CD4-positive, alpha-beta T cell treated with Interleukin-15 for 4 hours (primary cell): ENCODE measurements at places on chromosomes 7 and 10.

- DNase-seq = no peak
These were observed 13.1 kb upstream of the PDK4 start for GRCh38 chr7:95609277-95609971.

DNA sequence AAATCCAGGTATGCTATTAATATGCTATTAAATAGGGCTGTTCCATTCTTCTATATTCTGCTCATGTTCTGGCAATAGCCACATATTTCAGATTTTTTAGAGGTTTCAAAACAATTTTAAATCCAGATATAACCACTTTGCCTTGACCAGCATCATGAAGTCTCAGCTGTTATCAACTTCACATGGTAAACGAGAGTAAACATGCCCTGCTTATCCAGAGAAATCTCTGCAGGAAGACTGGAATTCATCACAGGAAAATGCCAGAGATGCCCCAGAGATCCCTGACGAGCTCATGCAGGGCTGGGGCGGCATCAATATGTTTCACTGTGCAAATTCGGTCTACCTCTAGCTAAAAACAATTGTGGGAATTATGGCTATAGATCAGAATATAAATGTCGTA is 126.5 kb downstream of the FANK1 start:
- DNase-seq = no peak

DNA sequence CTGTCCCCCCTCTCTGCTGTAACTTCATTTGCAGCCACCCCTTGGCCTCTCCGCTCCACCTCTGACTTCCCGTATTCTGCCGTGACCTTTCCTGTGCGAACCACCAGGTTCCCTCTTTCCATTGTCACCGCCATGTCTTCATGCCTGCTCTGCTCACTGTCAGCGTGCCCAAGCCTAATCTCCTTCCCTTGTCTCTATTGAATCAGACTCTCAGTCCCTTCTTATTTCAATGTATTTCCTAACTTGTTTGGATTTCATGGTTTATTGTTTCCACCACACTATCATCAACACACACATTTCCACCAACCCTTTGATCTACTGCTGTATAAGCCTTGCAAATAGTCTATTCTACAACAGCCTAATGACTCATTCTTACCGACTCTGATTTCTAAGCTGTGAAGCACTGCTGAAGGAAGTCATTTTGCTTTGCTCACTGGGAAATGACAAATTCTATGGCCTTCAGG is 30.0 kb upstream of the INHBA start:
- no peak for DNase-seq

DNA sequence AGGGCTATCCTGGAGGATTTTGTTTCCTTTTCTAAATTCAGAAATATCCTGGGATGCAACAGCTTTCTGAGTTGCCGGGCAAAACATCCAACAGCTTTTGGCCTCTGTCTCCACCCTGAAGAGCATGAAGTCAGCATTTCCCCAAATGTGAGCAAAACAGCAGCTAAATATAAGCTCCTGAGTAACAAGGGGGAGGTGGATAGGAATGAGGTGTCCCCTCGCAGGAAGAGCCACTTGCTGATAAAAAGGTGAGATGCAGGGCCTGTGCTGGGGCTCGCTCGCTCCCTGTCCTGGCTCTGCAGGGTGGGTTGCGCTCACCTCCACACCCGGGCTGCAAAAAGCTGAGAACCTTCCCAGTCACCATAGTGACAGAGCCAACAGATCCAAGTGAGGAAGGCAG is 264.3 kb downstream of the ZEB1 start:
- DNase-seq = no peak

DNA sequence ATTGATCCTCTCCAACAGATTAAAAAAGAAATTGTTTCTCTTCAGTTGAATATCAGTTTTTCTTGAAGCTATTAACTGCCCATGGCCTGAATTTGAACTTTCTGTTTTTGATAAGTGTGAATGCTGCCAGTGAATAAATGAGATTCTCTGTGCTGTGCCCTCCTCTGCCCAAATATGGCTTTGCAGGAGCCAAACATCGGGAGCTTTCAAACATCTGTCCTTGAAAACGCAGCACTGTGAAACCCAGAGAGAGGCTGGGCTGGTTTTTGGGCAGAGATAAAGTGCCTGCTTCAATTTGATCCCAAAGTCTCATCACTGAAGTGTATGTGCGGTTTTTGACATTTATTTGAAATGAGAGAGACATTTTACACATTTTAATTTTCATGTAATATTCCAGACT is 268.3 kb upstream of the SHH start:
- DNase-seq = no peak

GRCh38 chr10:103254538-103255325 is 9.0 kb downstream of the RPEL1 start:
- DNase-seq = no peak

DNA sequence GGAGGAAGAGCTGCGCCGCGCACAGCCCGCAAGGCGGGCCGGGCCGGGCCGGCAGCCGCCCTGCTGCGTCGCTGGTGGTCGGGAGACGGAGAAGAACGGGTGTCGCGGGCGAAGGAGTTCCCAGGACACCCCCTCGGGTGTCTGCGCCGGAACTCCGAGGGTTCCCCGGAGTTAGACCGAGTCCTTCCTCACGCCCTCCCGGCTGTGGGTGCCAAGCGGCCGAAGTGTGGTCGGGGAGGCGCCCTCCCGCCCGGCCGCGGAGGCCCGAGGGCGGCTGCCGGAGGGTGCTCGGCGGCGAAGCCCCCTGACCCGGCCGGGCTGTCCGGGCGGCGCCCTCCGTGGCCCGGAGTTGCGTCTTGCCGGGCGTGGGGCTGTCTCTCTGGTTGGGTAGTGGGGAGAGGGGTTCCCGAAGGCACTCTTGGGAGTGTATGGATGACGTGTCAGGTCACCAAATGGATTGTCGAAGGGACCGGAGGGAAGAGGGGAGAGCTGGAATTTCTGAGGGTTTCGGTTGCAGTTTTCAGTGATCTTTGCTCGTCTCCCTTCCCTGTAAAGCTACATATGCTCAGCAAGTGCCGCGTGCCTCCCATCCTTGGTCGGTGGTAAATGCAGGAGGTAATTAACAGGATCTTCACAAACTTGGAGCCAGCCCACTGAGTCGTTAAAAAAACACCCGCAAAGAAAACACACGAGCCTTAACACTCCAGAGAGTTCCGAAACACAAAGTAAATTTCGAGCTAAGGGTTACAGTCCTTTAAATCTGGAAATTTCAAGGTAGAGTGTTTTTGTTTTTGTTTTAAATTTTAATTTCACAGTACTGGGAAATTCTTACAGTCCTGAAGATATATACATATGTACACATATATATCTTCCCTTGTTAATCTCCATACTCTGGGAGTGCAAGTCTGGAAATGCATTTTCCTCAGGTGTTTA is 871 bp downstream of the ST7 start:
- peak; percentile 15 for DNase-seq

- peak; percentile 0 for DNase-seq
These were observed 828.8 kb upstream of the MBL2 start for GRCh38 chr10:53601260-53601875.

- no peak for DNase-seq
These were observed 90.2 kb upstream of the RET start for GRCh38 chr10:42986633-42987032.

DNA sequence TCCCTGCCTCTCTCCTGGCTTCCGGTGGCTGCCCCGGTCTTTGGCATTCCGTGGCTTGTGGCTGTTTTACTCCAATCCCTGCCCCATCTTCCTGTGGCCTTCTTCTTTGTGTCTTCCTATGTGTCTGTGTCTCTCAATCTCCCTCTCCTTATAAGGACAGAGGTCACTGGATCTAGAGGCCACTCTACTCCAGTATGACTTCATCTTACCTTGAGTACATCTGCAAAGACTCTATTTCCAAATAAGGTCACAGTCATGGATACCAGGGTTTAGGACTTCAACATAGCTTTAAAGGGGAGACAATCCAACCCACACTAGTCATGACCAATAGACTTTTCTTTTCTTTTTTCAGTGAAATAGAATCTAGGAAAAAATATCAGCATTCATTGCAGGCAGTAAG is 153.3 kb upstream of the INSYN2A start:
- DNase-seq = no peak

DNA sequence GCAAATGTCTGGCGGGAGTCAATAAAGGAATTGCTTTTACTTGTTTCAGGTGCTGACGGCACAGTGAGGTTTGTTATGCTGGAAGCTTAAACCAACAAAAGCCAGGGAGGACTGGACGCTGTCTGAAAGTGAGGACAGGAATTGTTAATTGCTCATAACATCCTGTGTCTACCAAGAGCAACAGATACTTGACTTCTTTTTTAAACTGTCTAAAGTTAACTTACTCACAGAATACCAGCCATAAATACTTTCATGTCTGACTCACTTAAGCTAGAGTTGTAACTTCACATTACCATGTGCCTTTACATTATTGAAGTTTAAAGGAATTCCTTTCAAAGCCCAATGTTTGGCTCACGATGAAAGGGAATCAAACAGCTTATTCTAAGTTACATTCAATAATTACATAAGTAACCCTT is 252.7 kb upstream of the SHH start:
- DNase-seq = no peak

DNA sequence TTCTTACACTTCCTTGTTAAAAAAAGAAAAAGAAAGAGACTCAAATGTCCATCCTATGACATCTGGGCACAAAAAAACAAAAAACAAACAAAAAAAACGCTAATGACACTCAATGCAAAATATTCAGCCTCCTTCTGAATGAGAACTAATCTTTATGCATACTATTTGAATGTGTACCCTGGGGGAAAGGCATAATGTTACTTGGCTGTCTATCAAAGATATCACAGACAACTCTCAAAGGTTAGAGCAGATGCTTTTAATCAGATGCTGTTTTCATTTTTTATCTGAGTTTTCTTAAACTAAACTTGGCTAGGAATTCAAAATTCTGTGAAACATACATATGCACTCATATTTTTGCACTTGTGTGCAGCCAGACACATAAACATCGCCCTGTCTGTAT is 745.8 kb downstream of the CNTNAP2 start:
- DNase-seq = no peak

DNA sequence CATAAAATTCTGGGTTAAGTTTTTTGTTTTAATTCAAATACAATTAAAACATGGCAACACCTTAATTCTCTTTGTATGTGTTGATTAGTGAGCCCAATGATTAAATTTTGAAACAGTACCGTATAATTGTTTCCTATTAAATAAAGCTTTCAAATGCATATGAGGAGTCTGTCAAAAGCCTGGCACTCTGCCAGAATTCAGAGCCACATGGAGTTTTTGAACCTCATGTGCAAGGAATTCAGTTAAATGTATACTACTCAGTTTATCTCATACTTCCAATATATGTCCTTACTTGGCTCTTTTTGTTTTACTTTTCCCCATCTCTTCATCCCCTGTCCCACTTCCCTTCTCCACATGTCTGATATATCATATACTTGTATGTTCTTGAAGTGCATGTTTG is 165.6 kb upstream of the FAM3C start:
- DNase-seq = no peak

- DNase-seq = no peak
These were observed 26.7 kb upstream of the ABLIM1 start for GRCh38 chr10:114684822-114685209.

DNA sequence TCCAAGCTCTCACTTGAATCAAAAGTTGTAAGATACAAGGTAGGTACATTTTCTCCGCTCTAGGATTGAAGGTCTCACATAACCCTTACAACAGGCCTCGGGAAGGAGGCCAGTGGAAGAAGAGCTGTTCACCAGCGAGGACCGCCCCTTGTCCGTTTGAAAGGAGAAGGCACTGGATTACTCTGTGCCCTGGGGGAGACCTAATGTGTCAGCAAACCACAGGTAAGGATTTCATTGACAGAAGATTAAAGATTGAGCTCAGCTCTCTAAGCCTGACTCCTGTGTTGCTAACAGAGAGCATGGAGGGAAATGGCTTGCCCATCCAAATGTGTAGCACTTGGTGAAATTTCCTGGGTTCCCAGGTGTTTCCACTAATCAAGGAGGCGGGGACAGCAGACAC is 81.2 kb downstream of the SLC16A9 start:
- DNase-seq = no peak

DNA sequence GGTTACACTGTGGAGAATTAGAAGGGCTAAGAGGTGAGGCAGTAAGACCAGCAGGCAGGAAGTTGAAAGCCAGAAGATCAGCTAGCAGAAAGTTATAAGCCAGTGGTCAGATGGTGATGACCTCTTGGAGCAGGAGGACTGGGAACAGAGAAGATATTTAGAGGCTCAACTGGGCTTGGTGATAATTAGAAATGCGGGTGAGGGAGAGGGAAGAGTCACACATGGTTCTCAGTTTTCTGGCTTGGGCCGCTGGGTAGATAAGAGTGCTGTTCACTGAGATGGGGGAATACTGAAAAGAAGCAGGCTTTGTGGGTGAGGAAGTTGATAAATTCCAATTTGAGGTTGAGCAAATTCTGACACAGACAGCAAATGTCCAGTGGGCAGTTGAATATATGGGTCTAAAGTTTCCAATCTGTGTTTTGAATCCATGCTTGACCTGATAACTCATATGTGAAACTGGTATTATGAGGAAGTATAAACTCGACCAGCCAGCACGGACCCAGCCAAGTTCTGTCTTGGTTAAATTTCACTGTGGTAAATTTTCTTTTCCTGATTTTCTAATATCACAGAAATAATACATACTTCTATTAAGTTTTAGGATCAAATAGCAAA is 22.7 kb downstream of the LSMEM1 start:
- DNase-seq = no peak

GRCh38 chr10:22333975-22334282 is 11.4 kb upstream of the SPAG6 start:
- no peak for DNase-seq

DNA sequence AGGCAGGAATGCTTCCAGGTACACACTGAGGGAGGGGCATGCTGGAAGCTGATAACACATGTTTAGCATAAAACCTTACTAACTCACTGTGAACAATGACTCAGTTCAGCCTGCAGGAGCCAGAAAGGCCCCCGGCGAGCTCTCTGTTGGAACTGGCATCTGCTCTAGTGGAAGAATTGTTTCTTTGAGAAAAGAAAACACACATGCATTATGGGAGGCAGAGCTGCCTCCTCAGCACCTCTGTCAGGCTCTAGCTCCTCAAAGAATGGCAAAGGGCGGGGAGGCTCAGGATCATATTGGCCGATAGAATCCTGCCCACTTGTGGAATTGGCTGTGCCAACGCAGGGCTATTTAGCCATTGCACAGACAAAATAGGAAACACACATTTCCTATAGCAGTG is 338.3 kb downstream of the CXCL12 start:
- no peak for DNase-seq
